ENCODE measurements at places on chromosomes 6 and 20. TPM values are rescaled to one million over a fixed set of nuclear protein-coding genes. Genes with fewer than 3 reads are reported as not detected.

FAM83C gene
- polyA plus RNA-seq: not detected

SLC39A7 gene
- 120 TPM for polyA plus RNA-seq

STX11 gene
- polyA plus RNA-seq: not detected

KIF25 gene
- not detected for polyA plus RNA-seq

ARFGEF3 gene
- polyA plus RNA-seq: 4.5 TPM

SGK2 gene
- 0.81 TPM for polyA plus RNA-seq

ERVFRD-1 gene
- not detected for polyA plus RNA-seq

STMND1 gene
- 0.59 TPM for polyA plus RNA-seq

PLG gene
- 1.3 TPM for polyA plus RNA-seq

BPIFB4 gene
- polyA plus RNA-seq: not detected

ABCF1 gene
- 19.5 TPM for polyA plus RNA-seq

CD83 gene
- polyA plus RNA-seq: 15.8 TPM

FUT9 gene
- 18.5 TPM for polyA plus RNA-seq

CFB gene
- polyA plus RNA-seq: 0.97 TPM

NKX2-2 gene
- not detected for polyA plus RNA-seq

TFAP2D gene
- not detected for polyA plus RNA-seq

TBX18 gene
- polyA plus RNA-seq: not detected
